ENCODE measurements at places on chromosomes 11 and 22. TPM values are rescaled to one million over a fixed set of nuclear protein-coding genes. Genes with fewer than 3 reads are reported as not detected.

The NAALAD2 gene
- total RNA-seq = 0.22 TPM

The IGSF9B gene
- 7.1 TPM for total RNA-seq

The TRIM64 gene
- not detected for total RNA-seq

The NLRP6 gene
- total RNA-seq = not detected

The NXPE1 gene
- 0.11 TPM for total RNA-seq
